Activated CD4-positive, alpha-beta T cell treated with anti-CD3 and anti-CD28 coated beads, Interleukin-10, Interleukin-2, amounts not matched to agents 100 ng/mL and 50 ng/mL, durations not matched to agents 16 hours and 8 hours (primary cell): ENCODE measurements at places on chromosomes 7 and 10.

DNA sequence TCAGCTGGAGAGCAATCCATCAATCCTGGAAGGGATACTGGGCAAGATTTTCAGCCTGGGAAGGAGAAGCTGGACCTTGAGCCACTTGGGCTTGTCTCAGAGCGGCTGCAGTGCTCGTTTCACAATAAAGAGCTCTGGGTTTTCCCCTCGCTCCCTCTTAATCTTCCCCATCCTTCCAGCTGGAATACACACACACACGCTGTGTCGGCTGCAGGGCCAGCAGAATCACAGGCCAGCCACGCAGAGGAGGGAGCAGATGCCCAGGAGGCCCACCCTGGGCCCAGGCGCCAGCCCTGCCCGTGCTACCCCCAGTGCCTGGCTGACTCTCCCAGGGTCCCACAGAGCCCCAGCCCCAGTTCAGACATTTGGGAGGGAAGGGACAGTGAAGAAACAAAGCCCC, 255.1 kb downstream of the TNS3 start:
- no peak for DNase-seq

- DNase-seq = no peak
Observed at GRCh38 chr10:120929166-120929565, 78.0 kb downstream of the WDR11 start.

DNA sequence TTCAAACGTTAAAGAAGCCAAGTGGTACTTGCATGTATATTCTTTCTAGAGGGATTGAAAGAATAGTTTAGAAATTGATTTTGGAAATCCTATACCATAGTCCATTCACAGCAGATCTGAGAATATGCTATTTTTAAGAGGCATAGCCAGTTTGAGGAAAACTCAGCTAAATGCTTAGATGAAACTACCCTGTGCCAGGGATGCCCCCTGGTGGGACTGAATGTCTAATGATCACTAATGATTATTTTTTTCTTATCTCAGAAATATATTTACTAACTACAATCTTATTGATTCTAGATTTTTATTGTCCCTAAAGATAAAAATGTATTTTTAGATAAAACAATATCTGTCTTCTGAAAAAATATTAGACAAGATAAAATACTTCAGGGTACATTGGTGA, 844.9 kb upstream of the PHF14 start:
- DNase-seq = no peak

GRCh38 chr10:43249962-43250614, 16.8 kb downstream of the RASGEF1A start:
- DNase-seq = no peak

GRCh38 chr10:109963439-109963838, 40.1 kb upstream of the XPNPEP1 start:
- DNase-seq = no peak

GRCh38 chr7:114659409-114660125, 245.0 kb downstream of the FOXP2 start:
- no peak for DNase-seq

DNA sequence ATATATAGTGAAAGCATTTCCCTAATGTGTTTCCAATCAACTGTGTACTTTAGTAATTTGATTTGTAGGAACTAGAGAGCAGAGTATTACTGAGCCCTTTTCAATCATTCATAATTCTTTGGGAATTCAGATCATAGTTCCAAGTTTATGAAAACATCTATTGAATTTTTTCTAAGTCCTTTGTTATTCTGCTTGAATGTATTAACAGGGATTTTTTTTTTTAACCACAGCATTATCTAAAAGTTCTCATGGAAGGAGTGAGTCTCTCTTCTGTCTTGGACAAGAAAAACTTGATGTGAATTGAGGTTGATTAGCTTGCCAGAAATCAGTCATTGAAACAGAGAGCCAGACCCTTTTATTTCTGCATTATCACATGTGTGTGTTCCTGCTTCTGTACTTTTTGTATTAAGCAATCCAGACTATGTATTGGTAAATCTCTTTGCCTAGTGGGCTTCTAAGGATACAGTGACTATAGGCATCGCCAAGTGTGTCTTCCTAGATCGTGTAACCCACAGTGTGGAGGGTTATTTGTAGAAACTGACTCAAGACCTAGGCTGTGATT, 59.9 kb downstream of the BMPER start:
- no peak for DNase-seq

- DNase-seq = no peak
Observed at GRCh38 chr10:7481368-7481765, 70.5 kb upstream of the SFMBT2 start.

DNA sequence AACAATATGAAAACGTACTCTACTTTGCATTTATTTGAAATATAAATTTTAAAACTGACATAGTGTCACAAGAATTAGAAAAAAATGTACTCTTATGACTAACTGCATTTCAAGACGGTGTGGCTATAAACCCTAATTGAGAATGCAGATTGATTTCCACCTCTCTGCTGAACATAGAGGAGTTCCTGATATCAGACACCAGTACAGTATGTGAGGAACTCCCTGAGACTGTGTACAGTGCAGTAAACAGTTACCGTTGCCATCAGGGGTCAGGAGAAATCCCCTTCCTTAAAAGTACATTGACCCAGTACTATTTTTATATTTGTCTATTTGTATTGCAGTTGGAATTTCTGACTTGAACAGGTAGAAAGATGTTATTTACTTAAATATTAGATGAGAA, 61.8 kb upstream of the DKK1 start:
- no peak for DNase-seq

- no peak for DNase-seq
Observed at GRCh38 chr7:73885433-73885974, 24.5 kb downstream of the TMEM270 start.

DNA sequence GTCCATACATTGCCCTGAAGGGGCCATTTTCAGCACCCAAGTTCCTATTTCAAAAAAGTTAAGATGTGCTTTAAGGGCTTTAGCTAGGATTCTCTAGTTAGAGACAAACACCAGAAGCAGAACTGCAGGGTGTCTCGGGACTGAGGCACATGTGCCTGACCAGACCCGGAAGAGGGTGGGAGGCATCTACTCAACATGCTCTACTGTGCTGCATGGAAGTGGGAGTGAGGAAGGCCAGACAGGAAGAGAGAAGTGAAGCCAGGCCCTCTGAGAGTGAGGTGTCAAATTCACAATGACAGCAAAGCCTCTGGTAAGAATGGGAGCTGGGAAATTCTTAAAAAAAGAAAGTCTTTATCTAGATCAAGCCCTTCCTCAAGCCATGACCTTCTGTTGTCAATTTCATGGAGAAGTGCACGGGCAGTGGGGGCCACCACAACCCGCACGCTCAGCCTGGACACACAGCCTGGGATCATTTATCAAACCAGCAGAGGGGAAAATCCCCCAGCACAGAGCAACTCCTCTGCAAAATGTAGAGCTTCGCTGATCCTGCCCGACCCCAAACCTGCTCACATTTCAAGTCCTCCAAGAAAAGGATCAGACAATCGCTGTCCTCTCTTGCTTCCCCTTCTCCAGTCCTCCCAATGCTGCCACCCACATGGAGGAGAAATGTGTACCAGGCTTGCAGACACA, 38.7 kb downstream of the PLXNA4 start:
- DNase-seq = no peak

DNA sequence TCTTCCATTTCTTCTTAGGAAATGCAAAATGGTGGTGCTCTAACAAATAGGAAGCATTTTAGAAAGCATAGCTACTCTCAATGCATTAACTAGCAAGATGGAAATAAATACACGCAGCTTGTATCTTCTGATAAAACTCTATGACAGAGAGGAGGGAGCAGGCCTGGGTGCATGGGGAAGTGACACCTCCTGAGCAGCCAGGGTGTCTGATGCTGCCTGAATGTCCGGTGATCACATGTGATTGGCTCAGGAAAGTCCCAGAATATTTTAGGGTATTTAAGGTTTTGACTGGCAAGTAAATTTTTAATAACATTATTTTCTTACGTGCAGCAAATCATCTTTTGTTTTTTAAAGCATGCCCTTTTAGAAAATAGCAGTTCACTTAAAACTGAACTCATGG, 261.0 kb upstream of the KLF6 start:
- no peak for DNase-seq

DNA sequence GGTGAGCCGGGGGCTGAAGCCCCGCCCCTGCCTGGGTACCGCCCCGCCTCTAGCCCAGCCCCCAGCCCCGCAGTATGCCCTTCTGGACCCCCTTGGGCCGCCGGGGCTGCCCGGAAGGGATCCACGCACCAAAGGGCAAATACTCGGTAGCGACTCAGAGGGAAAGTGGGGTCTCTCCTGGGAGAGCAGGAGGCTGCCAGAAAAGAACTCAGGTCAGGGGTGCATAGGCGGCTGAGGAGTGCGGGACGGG, 796 bp downstream of the FBXL15 start:
- DNase-seq = no peak

- peak; percentile 36 for DNase-seq
Observed at GRCh38 chr10:103241262-103242011, 4.2 kb upstream of the RPEL1 start.
